ENCODE measurements at places on chromosomes 5 and 9.

GRCh38 chr9:2000314-2000713, 14.8 kb upstream of the SMARCA2 start:
- DNase-seq, result no peak

GRCh38 chr9:126613651-126614050, at the start of gene LMX1B:
LMX1B (plus strand) TSS chr9:126613928; CDS start chr9:126614450, 522 bp downstream.
- DNase-seq, result no peak

DNA sequence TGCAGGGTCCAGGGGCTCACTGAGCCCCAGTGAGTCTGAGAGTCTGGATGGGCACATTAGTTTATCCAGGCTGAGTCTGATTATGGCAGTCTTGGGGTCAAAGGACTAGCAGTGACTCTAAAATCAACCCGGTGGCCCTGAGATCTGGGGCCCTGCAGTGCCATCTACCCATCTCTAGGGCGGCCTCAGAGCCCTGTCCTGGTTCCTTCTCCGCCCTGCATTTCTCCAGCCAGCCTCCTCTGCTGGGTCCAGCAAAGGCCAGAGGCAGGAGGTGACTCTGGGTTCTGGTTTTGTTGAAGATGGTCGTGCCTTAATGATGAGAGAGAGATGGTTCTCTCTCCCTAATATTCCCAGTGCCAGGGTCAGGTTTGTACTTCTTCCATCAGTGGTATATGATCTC, 15.0 kb downstream of the DCANP1 start:
- DNase-seq, result no peak

DNA sequence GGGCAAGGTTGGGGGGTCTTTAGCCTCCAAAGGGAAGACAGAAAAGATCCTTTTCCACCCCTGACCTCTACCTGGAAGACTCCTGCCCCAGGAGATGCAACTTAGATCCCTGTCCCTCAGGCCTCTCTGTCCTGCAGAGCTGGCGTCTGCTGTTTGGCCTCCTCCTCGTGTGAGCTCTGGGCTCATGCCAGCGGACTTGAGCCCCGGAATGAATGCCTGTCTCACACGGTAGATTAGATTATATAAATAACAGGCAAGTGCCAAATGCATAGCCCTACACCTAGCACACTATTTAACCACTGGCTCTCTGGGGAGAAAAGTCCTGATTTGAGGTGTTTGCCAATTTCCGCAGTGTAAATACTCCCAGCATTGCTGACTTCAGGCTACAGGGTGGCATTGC, 1.4 kb upstream of the WNK2 start:
- DNase-seq, result no peak

GRCh38 chr9:93223260-93224180, 39.6 kb downstream of the WNK2 start:
- DNase-seq, result no peak

DNA sequence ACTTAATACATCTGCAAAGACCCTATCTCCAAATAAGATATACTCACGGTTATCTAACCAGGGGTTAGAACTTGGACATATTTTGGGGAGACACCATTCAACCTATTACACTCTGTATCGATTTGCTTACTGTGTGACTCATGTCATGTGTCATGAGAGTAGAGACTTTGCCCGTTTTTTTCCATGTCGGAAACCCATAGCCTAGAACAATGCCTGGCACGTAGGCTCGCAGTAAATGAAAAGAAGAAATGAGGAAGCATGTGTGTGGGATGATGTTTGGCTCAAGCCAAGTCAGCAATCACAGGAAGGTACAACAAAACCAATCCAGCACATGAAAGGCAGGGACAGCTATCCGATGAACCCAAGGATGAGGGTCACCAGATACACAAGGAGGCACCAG, 94.6 kb upstream of the DNAH5 start:
- DNase-seq, result no peak

GRCh38 chr5:93055561-93055960, 525.5 kb downstream of the NR2F1-AS1 start:
- no peak for DNase-seq

DNA sequence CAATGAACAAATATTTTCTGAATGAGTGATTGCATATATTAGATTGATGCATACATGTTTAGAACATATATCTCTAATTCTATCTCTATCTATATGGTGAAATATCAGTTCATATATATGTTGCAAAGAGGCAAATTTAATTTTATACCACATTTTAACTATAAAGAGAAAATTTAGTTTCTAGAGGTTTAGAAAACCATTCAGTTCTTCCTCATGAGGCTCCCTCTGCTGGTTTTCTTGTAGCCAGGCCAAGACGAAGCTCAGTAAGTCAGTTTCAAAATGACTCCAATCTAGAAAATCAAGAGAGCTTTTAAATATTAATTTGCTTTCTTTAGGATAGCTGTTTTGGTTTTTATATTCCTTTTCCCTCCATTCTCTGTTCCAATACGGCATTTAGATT, 312.1 kb downstream of the TMEM232 start:
- DNase-seq, result peak; percentile 10

DNA sequence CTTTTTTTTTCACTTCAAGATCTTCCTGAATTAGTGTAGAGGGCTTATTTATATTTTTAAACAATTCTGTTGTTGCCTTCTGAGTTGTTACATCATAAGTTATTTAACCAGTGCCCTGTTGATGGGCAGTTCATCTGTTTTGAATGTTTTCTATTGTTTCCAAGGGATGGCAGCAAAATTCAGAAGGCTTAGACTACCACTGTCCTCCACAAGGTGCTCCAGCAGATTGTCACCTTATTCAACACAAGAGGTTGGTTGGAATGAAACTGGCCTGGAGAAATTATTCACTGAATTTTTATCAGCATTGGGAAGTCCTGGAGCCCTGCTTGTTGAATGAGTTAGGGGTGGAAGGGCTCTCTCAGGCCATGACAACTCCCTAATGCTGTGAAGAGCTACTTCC, 1.3 kb upstream of the KLHL9 start:
- no peak for DNase-seq

DNA sequence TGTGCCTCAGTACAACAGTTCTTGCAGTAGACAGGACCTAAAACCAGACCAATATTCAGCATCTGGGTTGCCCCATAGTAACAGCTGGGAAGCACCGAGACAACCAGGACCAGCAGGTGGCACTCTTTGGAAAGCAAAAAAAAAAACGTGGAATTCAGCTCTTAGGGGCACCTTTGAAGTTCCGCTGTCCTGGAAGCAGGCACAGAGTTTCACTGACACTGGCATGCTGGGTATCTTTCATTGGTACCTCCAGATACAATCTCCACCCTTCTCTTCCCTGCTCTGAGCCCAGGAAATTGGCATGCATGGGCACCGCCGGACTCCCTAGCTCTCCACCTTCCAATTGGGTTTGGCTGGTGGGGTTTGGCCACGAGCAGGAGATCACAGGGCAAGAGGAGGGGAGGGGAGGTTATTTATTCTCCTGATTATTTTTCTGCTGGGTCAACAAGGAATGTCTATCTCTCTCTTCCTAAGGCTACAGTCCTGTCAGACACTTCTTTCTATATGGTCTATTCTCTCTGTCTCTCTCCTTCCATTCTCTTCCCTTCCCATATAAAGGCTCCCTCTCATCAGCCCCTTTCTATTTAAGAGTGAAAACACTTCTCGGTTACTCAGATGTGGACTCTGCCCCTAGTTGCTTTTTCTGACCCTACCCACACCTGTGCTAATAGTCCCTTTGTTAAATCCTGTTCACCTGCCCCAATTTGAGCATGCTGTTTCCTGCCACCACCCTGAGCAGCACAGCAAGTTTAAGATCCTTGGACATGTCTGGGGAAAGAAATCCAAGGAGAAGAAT, 1.9 kb upstream of the IDNK start:
- peak; percentile 55 for DNase-seq

DNA sequence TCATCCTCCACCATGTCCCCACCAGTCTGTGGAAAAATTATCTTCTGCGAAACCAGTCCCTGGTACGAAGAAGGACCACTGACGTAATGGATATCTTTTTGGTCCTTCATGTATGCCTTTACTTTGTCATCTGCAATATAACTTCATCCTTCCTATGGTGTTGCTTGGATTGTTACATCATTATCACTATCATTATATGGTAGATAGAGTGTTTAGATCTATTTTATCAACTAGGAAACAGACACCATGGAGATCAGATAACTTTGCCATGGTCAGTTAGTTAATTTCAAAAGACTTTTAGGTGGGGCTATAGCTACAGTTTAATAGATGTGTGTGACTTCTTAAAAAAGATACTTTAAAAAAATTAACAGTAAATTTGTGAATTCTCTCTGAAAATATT, 23.8 kb upstream of the CAMLG start:
- DNase-seq, result no peak

GRCh38 chr5:150515446-150515845, 7.5 kb downstream of the NDST1 start:
- no peak for DNase-seq

GRCh38 chr5:26492906-26493459, 545.4 kb downstream of the CDH9 start:
- no peak for DNase-seq

DNA sequence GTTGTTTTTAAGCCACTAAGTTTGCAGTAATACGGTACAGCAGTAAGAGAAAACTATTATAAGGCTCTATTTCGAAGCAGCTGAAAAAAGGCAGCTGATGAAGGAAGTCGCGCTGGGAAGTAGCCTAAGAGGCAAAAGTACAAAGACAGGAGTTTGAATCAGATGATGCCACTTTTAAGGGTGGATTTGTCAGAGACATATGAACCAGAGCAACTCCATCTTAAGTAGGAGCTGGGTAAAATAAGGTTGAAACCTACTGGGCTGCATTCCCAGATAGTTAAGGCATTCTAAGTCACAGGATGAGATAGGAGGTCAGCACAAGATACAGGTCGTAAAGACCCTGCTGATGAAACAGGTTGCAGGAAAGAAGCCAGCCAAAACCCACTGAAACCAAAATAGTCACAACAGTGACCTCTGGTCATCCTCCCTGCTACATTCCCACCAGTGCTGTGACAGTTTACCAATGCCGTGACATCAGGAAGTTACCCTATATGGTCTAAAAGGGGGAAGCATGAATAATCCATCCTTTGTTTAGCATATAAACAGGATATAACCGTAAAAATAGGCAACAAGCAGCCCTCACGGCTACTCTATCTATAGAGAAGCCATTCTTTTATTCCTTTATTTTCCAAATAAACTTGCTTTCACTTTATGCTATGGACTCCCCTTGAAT, 91.8 kb upstream of the PRSS3 start:
- DNase-seq, result no peak

All from activated naive CD4-positive, alpha-beta T cell treated with anti-CD3 and anti-CD28 coated beads for 36 hours (primary cell).